Amniotic stem cell (primary cell): ENCODE measurements at places on chromosomes 16 and 17.

GRCh38 chr16:31485571-31485970 lies 2.6 kb downstream of the SLC5A2 start:
- no peak for DNase-seq

GRCh38 chr17:72342627-72343527 lies 222.1 kb downstream of the SOX9 start:
- no peak for DNase-seq

DNA sequence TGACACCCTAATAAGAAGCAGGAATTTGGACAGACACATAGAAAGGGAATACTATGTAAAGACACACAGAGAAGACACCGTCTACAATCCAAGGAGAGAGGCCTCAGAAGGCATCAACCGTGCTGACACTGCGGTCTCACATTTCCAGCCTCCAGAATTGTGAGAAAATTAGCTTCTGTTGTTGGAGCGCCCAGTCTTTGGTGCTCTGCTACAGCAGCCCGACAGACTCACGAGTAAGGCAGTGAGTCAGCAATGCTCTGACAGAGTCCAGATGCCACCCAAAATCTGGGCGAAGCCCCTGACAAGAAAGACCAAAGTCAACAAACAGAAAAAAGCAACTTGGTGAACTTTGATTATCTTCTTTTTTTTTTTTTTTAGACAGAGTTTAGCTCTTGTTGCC lies 32.5 kb upstream of the RAI1 start:
- DNase-seq, result no peak

- DNase-seq, result no peak
These were observed 256.1 kb downstream of the BCAS3 start for GRCh38 chr17:60933739-60934138.

GRCh38 chr17:78304549-78305037 lies 55.3 kb downstream of the SOCS3 start:
- no peak for DNase-seq

GRCh38 chr17:75352079-75352569 lies 53.4 kb downstream of the GRB2 start:
- no peak for DNase-seq

DNA sequence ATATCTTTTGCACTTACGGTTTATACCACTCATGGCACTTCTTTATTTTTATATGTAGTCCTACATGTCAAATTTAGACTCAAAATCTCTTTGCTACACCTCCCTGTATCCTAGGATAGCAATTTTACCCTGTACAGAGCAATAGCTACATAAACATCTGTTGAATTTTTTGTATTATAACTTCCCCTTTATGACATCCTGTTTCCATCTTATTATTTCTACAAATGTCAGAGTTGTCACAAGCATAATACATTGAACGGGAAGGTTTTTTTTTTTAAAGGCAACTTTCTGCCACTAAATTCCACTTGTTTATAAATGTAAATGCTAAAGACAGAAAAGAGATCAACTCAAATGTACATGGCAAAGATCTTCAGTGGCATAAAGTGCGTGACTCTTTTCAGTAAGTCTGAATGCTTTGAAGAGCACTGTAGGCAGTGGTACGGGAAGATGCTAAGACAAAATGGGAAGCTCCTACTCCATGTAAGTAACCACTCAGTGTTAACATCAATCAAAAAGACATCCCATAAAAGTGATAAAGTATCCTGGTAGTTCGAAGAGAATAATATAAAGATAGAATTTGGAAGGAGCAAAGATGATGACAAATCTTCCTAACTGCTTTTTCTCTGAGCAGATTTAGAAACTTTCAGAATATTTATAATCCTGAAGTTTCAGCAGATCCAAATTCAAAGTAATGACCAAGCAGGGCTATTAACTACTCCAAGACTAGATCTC lies 26.8 kb downstream of the GNA13 start:
- no peak for DNase-seq

DNA sequence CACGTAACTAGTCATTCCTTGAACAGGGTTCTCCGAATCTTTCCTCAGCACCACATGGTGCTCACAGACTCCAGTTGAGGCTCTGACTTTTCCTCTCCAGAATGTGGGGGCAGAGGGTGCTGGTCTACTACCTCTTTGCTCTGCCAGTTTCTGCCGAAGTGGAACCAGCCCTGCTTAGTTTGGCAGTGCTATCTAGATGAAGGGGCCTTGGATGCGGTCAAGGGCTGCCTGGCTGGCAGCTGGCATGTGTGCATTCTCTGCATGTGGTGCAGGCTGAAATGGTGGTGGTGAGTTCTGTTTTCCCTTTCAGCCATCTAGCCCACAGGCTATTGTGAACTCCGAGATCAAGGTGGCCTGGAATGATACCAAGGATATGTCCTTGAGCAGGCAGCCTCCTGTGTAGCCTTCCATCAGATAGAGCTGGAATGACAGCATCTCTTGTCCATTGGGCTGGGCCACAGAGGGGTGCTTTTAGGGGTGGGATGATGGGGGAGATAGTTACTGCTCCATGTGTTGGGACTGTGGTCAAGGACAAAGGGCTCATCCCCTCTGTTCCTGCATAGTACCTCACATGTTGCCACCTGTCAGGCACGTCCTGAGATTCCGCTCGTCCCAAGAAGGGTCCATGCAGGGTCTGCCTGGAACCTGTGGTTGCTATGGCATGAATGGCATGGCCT lies 2.0 kb downstream of the DYNLL2 start:
- no peak for DNase-seq

- no peak for DNase-seq
These were observed 16.6 kb upstream of the CCL8 start for GRCh38 chr17:34302636-34303035.

- no peak for DNase-seq
These were observed at the start of gene FBXO39 for GRCh38 chr17:6775871-6776405. TSS of gene FBXO39 (plus strand) at chr17:6776215. CDS start at chr17:6779869, 3,654 bp downstream.

- no peak for DNase-seq
These were observed 2.8 kb downstream of the TMC8 start for GRCh38 chr17:78133179-78133951.

DNA sequence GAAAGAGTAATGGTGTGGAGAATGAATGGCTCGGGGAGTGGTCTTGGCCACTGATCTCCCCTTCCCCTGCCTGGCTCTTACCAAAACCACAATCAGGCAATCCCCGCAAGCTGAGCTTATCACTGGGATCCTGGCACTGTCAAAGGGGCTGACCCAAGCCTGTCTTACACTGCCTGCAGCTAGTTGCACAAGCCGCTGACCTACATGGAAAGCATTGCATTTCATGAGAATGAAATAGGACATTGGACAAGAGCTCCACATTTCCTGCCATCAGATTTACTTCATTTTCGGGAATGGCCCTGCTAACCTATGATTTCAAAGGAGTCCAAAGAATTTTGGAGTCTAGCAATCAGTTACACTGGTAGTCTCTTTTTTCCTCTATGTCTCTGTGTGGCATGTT lies 146.4 kb downstream of the PCTP start:
- DNase-seq, result no peak

GRCh38 chr17:79156463-79157095 lies 82.0 kb downstream of the ENGASE start:
- no peak for DNase-seq

- DNase-seq, result no peak
These were observed 146.5 kb downstream of the RGS9 start for GRCh38 chr17:65283704-65284103.

DNA sequence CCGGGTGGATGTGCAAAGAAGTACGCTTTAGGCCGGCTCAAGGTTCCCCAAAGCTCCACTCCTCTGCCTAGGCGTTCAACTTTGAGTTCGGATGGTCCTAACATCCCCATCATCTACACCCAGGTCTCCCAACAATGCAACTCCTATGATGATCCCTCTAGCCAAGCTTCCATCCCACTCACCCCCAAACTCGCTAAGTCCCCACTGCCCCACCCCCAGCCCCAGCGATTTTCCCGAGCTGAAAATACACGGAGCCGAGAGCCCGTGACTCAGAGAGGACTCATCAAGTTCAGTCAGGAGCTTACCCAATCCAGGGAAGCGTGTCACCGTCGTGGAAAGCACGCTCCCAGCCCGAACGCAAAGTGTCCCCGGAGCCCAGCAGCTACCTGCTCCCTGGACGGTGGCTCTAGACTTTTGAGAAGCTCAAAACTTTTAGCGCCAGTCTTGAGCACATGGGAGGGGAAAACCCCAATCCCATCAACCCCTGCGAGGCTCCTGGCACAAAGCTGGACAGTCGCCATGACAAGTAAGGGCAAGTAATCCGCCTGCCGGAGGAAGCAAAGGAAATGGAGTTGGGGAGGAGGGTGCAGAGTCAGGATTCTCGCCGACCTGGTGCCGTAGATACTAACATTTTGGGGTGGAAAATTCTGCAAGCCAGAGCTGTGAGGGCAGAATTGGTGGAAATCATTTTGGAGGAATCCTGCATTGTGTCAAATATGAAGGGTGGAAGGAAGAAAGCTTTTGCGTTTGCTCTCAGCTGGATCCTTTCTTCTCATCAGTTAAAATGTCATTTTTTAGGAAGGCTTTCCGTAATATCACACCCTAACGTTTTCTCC lies at the start of gene TP53:
TP53 (minus strand) TSS at position 419 of the 836 bp plus-strand sequence. CDS start 10,896 bp downstream, outside the sequence.
- DNase-seq, result peak; percentile 83

DNA sequence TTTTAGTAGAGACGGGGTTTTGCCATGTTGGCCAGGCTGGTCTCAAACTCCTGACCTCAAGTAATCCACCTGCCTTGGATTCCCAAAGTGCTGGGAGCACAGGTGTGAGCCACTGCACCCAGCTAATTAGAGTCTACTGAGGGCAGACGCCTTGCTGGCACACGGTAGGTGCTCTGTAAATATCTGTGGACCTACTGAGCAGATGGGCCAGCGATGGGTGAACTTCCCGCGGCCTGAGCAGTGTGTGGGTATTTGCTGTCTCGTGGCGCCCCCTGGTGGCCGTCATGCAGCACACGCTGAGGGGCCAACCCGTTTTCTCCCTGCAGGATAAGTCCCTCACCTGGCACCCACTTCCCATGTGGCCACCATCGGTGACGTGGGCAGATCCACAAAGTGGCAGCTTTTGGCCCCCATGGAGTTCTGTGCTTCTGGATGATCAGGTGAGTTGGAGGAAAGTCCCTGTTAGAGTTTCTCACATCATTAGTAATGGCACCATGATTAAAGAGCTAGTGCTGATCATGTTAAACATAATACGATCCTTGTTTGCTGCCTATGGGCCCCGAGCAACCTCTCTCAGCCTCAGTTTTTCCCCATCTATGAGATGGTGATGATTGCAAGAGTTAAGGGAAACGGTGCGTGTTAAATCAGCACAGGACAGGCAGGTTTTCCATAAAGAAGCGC lies 40.7 kb downstream of the ZDHHC7 start:
- DNase-seq, result peak; percentile 57

DNA sequence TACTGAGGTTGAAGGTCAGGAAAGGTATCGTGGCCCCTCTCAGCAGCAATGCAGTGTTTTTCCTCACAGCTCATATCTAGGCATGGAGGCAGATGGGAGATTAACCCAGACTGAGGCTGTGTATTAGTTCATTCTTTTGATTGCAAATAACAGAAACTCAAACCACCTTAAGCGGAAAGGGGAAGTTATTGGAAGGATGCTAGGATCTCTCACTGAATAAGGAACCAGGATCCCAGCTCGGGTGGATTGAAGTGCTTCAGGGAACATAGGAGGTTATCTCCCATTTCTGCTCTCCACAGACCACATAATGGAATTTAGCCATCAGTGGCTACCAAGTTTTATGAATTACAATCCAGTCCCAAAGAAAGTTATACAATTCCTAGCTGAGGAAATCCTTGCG lies 8.2 kb downstream of the ZNF689 start:
- DNase-seq, result no peak

GRCh38 chr16:8931859-8932258 lies 31.8 kb downstream of the USP7 start:
- no peak for DNase-seq

- peak; percentile 19 for DNase-seq
These were observed 4.6 kb downstream of the SMCR8 start for GRCh38 chr17:18319604-18320256.

- no peak for DNase-seq
These were observed 16.3 kb downstream of the SLX4 start for GRCh38 chr16:3595110-3595486.

DNA sequence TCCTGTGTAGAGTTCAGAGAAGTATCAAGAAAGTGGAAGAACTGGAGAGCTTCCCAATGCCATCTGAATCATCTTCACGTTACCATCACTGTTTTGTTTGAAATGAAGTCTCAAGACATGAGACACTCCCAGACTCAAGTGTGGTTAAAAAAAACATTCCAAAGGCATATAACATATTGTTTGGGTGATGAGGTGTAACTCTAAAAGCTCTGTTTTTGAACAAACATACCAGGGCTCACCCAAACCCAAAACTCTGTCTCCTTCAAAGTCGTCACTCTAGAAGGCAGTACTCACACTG lies 6.3 kb upstream of the ZCCHC14 start:
- peak; percentile 42 for DNase-seq

DNA sequence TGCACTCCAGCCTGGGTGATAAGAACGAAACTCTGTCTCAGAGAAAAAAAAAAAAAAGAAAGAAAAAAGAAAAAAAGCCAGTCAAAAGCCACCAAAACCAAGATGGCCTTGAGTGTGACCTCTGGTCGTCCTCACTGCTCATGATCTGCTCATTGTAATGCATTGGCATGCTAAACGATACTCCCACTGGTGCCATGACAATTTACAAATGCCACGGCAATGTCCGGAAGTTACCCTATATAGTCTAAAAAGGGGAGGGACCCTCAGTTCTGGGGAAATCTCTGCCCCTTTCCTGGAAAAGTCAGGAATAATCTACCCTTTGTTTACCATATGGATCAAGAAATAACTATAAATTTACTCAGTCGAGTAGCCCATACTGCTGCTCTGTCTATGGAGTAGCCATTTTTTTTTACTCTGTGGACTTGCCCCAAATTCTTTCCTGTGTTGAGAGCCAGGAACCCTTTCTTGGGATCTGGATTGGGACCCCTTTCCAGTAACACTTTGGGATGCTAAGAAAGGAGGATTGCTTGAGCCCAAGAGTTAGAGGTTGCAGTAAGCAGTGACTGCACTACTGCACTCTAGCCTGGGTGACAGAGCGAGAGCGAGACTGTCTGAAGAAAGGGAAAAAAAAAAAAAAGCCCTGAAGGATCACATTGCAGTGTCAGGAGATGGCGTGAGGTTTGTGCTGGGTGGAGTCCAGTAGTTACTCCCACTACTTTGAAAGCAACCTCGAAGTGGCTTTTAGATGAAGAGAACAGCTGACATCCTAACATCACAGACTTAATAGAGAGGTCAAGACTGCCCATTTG lies 3.7 kb upstream of the TMEM231 start:
- no peak for DNase-seq

- DNase-seq, result no peak
These were observed 59.5 kb downstream of the RPTOR start for GRCh38 chr17:80604009-80604669.

DNA sequence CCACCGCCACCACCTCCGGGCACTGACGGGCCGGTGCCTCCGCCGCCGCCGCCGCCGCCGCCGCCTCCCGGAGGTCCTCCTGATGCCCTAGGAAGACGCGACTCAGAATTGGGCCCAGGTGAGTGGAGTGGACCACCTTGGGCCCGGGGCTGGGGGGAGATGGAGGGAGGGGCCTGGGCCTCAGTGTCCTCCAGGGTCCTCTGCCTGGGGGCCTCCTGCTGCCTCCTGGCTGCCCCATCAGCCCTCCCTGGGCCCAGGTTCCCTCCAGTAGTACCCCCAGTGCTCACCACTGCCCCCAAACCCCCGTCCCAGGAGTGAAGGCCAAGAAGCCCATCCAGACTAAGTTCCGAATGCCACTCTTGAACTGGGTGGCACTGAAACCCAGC lies 19.9 kb downstream of the SPATA32 start:
- no peak for DNase-seq

- no peak for DNase-seq
These were observed 1.4 kb downstream of the WWP2 start for GRCh38 chr16:69763599-69763942.
